WTC11 (cell line): ENCODE measurements at places on chromosomes 16 and 17. TPM values are rescaled to one million over a fixed set of nuclear protein-coding genes. Genes with fewer than 3 reads are reported as not detected.

- H3K36me3 ChIP-seq, result no peaks in the 10 kb centered on the region
- H3K4me1 ChIP-seq, result peaks cover 20% of the 10 kb centered on the region
Measured at GRCh38 chr17:41734139-41734948, at the start of gene HAP1. Gene HAP1, minus strand, starts transcription at chr17:41734643. Its CDS starts 9 bp downstream, at chr17:41734634.

DNA sequence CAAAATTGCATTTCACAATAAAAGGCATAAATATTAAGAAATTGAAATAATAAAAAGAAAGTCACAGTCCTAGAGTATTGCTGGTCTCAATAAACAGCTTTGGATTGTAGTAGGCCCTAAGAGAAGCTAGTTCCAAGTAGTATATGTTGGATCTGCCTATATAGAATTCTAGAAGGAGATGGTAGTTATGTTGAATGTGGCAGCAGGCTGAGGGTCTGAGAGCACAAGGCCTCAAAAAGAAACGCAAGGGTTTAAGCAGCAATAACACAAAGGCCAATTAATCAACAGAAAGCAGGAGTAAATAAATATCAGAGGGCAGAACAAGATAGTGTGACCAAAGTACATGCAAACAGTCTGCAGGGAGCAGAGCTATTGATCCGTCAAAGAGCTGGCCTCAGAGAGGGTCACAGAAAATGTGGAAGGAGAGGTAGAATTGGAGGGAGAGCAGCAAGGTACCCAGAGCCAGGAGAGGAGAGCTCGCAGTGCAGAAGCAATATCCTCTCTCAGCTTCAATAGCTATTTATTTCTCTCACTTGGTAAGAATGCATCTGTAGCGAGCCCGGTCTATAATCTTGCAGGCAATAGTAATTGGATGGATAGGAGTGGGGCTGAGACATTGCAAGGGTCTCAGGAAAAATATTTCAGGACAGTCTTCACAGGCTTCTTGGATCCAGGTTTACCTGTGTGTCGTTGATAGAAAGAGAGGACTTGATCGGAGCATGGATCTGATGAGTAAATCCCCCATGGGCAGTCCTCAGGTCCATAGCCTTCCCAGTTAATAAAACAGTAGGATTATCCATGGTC, 25.1 kb upstream of the MED13 start:
- no peaks in the 10 kb centered on the region for H3K4me1 ChIP-seq
- no peaks in the 10 kb centered on the region for H3K27me3 ChIP-seq
- no peak overlapping the region for H3K27ac ChIP-seq

DNA sequence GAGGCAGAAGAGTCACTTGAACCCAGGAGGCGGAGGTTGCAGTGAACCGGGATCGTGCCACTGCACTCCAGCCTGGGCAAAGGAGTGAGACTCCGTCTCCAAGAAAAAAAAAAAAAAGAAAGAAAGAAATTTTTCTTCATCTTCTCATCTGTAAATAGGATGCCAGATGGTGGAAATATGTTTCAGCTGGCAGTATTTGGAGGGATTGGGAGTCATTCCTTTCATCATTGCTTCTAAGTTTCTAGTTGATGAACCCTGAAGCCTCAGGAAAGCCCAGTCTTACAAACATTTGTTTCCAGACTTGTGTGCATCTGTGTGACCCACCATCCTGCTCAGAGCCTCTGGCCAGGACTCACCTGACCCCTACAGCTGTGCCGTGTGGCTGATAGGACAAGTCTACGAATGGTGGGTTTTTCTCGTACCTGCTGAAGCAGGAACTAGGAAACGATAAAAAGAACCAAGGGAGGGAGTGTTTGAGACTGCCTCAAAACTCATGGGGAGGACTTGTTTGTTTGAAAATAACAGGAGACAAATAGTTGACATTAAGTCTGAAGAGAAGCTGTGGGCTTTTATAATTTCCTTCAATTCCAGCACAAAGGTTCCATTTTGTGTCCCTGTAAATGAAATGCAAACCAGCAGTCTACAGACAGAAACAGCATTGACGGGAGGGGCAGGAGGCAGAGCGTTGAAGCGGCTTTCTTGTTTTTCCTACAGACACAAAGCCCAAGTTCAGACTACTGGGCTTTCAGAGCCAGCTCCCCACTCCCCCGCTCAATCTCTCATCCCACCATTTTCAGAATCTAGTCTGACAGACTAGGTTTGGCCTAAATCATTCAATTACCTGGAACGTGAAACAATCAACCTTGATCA, 24.9 kb downstream of the CDRT4 start:
- H3K4me1 ChIP-seq, result peaks cover 3% of the 10 kb centered on the region; the same call in 1 of the 2 replicates
- no peak overlapping the region for H3K4me3 ChIP-seq
- no peak overlapping the region; the same call in 1 of the 2 replicates for H3K27ac ChIP-seq
- H3K27me3 ChIP-seq, result no peaks in the 10 kb centered on the region

GRCh38 chr16:1361685-1362360, 10.1 kb downstream of the GNPTG start:
- H3K4me1 ChIP-seq, result no peaks in the 10 kb centered on the region
- H3K27me3 ChIP-seq, result no peaks in the 10 kb centered on the region
- H3K27ac ChIP-seq, result no peak overlapping the region
- peaks cover 15% of the 10 kb centered on the region for H3K36me3 ChIP-seq
- DNase-seq, result no peak

- H3K4me1 ChIP-seq, result peaks cover 5% of the 10 kb centered on the region; the same call in 1 of the 2 replicates
- no peak overlapping the region for H3K4me3 ChIP-seq
- H3K27me3 ChIP-seq, result peaks cover 19% of the 10 kb centered on the region
- H3K36me3 ChIP-seq, result 0 out of 2 replicates have a peak, but pooled peaks cover 2% of the 10 kb centered on the region
Measured at GRCh38 chr17:33038740-33039139, 47.1 kb downstream of the SPACA3 start.

DNA sequence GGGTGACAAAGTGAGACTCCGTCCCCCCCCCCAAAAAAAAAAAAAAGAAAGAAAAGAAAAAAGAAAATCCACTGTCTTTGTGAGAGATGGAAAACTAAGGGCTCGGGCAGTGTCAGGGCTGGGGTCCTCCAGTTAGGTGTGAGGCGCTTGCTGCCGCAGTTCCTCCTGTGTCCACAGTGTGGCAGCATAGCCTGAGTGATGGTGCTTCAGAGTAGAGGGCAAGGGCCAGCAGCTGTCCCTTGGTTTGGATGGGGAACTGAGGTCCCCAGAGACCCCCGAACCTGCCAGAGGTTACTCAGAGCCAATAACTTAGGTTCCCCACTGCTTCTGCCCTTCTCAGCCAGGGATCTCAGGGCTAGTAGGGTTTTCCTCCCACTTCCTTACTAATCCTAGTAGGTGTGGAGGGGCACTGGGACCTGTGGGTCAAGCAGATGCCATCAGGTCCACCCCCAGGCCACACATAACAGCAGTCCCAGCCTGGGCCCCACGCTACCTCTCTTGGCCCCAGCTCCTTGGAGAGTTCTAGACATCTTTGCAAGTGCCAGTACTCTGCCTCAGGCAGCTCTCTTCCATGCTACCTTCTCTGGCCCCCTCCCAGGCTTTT, 7.9 kb upstream of the LLGL1 start:
- H3K36me3 ChIP-seq, result no peaks in the 10 kb centered on the region
- no peaks in the 10 kb centered on the region for H3K27me3 ChIP-seq
- H3K4me3 ChIP-seq, result no peak overlapping the region
- H3K27ac ChIP-seq, result no peak overlapping the region

DNA sequence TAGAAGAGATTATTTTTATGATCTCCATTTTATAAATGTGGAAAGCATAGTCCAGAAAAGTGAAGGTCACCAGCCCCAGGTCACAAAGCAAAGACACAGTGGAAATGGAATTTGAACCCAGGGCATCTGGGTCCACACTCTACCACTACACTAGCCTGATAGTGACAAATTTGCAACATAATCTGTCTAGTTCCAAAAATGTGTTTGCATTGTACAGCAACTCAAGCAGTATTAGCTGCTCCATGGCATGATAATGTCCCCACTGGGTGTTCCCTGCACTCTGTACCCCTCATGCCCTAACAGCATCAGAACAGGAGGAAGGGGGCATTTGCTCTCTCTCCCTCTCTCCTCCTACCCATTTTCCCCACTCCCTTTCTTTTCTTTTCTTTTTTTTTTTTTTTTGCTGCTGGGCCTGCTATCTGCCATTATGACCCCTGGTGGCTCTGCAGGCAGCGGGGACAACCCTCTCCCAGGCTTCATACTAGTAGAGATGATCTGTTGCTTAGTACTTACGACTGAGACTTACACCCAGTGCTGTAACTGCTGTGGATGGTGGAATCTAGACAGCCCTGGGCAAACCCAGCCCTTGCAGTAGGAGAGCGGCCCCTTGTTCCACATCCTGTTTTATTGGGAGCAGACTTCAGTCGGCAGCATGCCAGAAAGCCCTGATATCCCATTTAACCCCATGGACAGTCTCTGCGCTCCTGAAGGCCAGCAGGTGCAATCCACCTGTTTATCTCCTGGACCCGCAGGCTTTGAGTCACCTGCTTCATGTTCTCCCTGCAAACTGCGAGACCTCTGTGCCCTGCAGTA, 306.3 kb downstream of the SOX9 start:
- no peak overlapping the region for H3K4me3 ChIP-seq
- no peak overlapping the region for H3K27ac ChIP-seq
- DNase-seq, result no peak
- H3K27me3 ChIP-seq, result no peaks in the 10 kb centered on the region; the same call in 1 of the 2 replicates
- peaks cover 5% of the 10 kb centered on the region for H3K4me1 ChIP-seq
- no peaks in the 10 kb centered on the region for H3K36me3 ChIP-seq

GRCh38 chr17:1907216-1907631, 77.4 kb downstream of the RPA1 start:
- H3K4me1 ChIP-seq, result peaks cover 2% of the 10 kb centered on the region
- no peak overlapping the region for H3K4me3 ChIP-seq

DNA sequence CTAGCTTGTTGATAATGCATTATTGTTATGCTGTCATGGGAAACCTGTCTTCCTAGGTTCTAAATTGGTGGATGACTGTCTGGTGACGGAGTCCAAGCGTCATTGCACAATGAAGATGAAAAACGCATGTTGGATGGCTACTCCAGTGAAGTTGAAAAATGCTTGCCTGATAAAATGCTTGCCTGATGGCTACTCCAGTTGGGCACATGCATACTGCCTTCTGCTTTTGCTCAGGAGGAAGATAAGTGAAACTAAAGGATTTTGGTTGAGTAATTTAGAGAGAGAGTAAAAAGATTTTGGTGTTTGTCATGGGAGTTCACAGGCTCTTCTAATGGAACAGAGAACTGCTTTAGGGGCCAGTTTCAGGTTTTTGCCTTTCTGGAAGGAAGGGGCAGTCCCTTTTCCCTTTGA, 118.6 kb downstream of the PRKCA start:
- H3K36me3 ChIP-seq, result no peaks in the 10 kb centered on the region
- H3K4me3 ChIP-seq, result no peak overlapping the region
- H3K4me1 ChIP-seq, result peaks cover 44% of the 10 kb centered on the region
- H3K27ac ChIP-seq, result peak overlapping the region; percentile 46

GRCh38 chr16:89407925-89408300, 82.4 kb downstream of the ANKRD11 start:
- H3K4me1 ChIP-seq, result peaks cover 89% of the 10 kb centered on the region
- H3K4me3 ChIP-seq, result peak overlapping the region; percentile 22
- no peaks in the 10 kb centered on the region for H3K27me3 ChIP-seq
- H3K36me3 ChIP-seq, result no peaks in the 10 kb centered on the region

GRCh38 chr17:29140631-29141513, 39.3 kb downstream of the MYO18A start:
- H3K27me3 ChIP-seq, result no peaks in the 10 kb centered on the region
- no peak for DNase-seq
- H3K27ac ChIP-seq, result peak overlapping the region; percentile 69; the same call in 1 of the 2 replicates
- H3K36me3 ChIP-seq, result no peaks in the 10 kb centered on the region
- H3K4me1 ChIP-seq, result peaks cover 39% of the 10 kb centered on the region
- no peak overlapping the region for H3K4me3 ChIP-seq

DNA sequence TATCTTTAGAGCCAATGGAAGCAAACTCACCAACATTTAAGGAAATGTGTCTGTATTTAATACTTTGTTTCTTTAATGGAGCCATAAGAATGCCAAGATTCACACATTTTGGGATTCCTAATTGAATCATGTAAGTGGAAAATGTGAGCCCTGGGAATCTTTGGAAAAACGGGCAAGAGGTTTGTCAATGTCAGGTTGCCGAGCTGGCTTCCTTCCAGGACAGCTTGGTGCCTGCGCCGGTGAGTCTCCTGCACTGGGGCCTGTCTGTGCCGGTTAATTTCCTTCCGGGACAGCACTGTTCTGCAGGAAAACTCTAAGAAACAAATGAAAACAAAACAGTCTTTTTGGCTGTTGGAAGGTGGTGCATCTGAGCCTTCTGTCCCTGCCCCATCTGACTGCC, 210.6 kb downstream of the HAPSTR1 start:
- no peaks in the 10 kb centered on the region; the same call in 1 of the 2 replicates for H3K36me3 ChIP-seq
- H3K27ac ChIP-seq, result no peak overlapping the region
- H3K4me3 ChIP-seq, result no peak overlapping the region
- H3K27me3 ChIP-seq, result no peaks in the 10 kb centered on the region
- no peaks in the 10 kb centered on the region for H3K4me1 ChIP-seq

GRCh38 chr17:59388069-59388556, 56.7 kb downstream of the YPEL2 start:
- H3K27ac ChIP-seq, result peak overlapping the region; percentile 73; the same call in 1 of the 2 replicates
- H3K27me3 ChIP-seq, result no peaks in the 10 kb centered on the region
- 0 out of 2 replicates have a peak, but pooled peaks cover 3% of the 10 kb centered on the region for H3K36me3 ChIP-seq
- peaks cover 14% of the 10 kb centered on the region for H3K4me1 ChIP-seq

- H3K27me3 ChIP-seq, result peaks cover 15% of the 10 kb centered on the region
- H3K27ac ChIP-seq, result no peak overlapping the region
- no peak overlapping the region for H3K4me3 ChIP-seq
- H3K36me3 ChIP-seq, result peaks cover 3% of the 10 kb centered on the region; the same call in 1 of the 2 replicates
- DNase-seq, result no peak
Measured at GRCh38 chr17:73740370-73740769, 96.1 kb upstream of the SDK2 start.

GRCh38 chr17:79993390-79994227, 42.1 kb downstream of the TBC1D16 start:
- H3K36me3 ChIP-seq, result 0 out of 2 replicates have a peak, but pooled peaks cover 1% of the 10 kb centered on the region
- DNase-seq, result peak; percentile 68
- H3K4me3 ChIP-seq, result no peak overlapping the region
- H3K4me1 ChIP-seq, result peaks cover 56% of the 10 kb centered on the region
- peak overlapping the region; percentile 72 for H3K27ac ChIP-seq

GRCh38 chr17:73899839-73900238, 255.6 kb upstream of the SDK2 start:
- no peak for DNase-seq
- H3K36me3 ChIP-seq, result no peaks in the 10 kb centered on the region
- H3K4me1 ChIP-seq, result peaks cover 26% of the 10 kb centered on the region
- H3K27me3 ChIP-seq, result peaks cover 98% of the 10 kb centered on the region

- no peaks in the 10 kb centered on the region for H3K36me3 ChIP-seq
- no peaks in the 10 kb centered on the region for H3K27me3 ChIP-seq
- no peak overlapping the region for H3K27ac ChIP-seq
- no peak for DNase-seq
- no peak overlapping the region for H3K4me3 ChIP-seq
Measured at GRCh38 chr17:9408868-9409829, 166.5 kb downstream of the STX8 start.

The HCRT gene
- not detected in 3 replicates for total RNA-seq

The SERPINF2 gene
- total RNA-seq, result 1.6 to 2.7 TPM (median 2.1 TPM) in 3 replicates

The AOC3 gene
- 6.2 to 8.2 TPM (median 7.6 TPM) in 3 replicates for total RNA-seq

The SPNS1 gene
- total RNA-seq, result 52.4 to 64.4 TPM (median 54.0 TPM) in 3 replicates

The ADAT1 gene
- total RNA-seq, result 45.3 to 48.1 TPM (median 46.0 TPM) in 3 replicates

The CCDC40 gene
- 15.1 to 16.3 TPM (median 15.2 TPM) in 3 replicates for total RNA-seq

The WFDC1 gene
- 0.32 to 0.50 TPM (median 0.41 TPM) in 3 replicates for total RNA-seq

The PRR15L gene
- 0.59 to 1.1 TPM (median 1.1 TPM) in 3 replicates for total RNA-seq

The ETV4 gene
- total RNA-seq, result 147 to 195 TPM (median 147 TPM) in 3 replicates

The CRHR1 gene
- total RNA-seq, result 0.92 to 1.6 TPM (median 1.5 TPM) in 3 replicates

The SEC14L5 gene
- total RNA-seq, result 2.1 to 2.4 TPM (median 2.3 TPM) in 3 replicates

The CEP131 gene
- total RNA-seq, result 32.4 to 35.2 TPM (median 34.3 TPM) in 3 replicates

The BCL6B gene
- 11.4 to 13.5 TPM (median 12.3 TPM) in 3 replicates for total RNA-seq

The CDYL2 gene
- 4.3 to 8.2 TPM (median 5.4 TPM) in 3 replicates for total RNA-seq

The CTRB2 gene
- 5.8 to 11.8 TPM (median 6.8 TPM) in 3 replicates for total RNA-seq
